Stimulated activated CD4-positive, alpha-beta T cell treated with anti-CD3 and anti-CD28 coated beads, Interleukin-15, amount 100 ng/mL, for 48 hours (primary cell): ENCODE measurements at places on chromosomes 16 and 17.

GRCh38 chr17:72397687-72398086, 276.9 kb downstream of the SOX9 start:
- DNase-seq: no peak

DNA sequence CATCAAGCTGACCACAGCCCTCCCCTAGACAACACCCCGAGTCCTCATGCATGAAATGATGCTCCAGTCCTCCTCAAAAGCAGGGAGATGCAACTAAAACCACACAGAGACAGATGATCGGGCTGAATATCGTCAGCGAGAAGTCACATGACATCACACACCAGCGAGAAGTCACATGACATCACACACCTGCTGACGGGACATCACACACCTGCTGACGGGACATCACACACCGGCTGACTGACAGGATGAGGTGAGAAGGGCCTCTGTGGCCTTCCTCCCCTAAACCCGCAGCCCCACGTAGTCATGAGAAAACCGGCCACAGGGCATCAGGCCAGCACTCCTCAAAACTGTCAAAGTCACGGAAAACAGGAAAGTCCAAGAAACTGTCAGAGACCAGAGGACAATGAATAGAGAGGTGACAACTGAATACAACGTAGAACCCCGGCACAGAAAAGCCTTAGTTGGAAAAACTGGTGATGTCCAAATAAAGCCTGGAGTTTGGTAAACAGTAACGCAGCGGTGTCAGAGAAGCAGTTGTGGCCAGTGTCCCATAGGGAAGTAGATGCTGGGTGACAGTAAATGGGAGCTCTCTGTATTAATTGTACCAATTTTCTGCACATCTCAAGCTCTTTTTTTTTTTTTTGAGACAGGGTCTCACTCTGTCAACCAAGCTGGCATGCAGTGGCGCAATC, 14.3 kb downstream of the LITAF start:
- DNase-seq: no peak

DNA sequence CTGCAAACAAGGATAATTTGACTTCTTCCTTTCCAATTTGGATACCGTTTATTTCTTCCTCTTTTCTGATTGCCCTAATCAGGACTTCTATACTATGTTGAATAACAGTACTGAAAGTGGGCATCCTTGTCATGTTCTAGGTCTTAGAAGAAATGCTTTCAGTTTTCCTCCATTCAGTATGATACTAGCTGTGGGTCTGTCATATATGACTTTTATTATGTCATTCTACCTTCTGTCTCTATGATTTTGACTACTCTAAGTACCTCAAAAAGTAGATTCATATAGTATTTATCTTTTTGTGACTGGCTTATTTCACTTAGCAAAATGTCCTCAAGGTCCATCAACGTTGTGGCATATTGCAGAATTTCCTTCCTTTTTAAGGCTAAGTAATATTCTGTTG, 111.5 kb upstream of the RBBP6 start:
- DNase-seq: no peak

DNA sequence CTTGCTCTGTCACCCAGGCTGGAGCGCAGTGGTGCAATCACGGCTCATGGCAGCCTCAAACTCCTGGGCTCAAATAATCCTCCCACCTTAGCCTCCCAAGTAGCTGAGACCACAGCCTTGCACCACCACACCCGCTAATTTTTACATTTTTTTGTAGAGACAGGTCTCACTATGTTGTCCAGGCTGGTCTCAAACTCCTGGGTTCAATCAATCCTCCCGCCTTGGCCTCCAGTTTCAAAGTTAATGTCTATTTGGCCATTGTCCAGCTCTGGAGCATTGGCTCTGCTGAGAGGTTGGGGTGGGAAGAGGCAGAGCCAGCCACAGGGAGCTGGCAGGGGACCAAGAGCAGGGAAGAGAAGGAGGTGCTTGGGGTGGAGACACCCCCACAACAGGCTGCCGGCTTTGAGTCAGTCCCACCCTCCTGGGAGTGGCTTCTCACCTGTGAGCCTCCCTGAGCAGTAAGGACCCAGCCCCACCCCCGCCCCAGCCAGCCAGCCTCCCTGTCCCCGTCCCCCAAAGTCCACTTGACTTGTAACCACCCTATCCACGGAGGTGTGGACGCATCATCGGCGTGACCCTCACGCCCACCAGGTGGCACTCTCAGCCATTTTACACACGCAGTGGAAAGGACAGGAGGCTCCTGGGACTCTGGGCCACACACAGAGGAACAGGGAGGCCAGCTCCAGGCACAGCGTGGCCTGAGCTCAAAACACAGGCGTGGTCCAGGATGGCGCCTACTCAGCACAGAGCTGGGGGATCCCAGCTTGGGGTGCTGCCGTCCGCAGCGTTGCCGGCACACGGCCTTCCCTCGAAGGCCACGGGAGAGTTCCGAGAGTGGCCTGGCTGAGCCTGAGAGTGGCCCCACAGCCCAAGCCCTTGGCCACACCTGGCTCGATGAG, 22.8 kb upstream of the PVALEF start:
- DNase-seq: no peak

DNA sequence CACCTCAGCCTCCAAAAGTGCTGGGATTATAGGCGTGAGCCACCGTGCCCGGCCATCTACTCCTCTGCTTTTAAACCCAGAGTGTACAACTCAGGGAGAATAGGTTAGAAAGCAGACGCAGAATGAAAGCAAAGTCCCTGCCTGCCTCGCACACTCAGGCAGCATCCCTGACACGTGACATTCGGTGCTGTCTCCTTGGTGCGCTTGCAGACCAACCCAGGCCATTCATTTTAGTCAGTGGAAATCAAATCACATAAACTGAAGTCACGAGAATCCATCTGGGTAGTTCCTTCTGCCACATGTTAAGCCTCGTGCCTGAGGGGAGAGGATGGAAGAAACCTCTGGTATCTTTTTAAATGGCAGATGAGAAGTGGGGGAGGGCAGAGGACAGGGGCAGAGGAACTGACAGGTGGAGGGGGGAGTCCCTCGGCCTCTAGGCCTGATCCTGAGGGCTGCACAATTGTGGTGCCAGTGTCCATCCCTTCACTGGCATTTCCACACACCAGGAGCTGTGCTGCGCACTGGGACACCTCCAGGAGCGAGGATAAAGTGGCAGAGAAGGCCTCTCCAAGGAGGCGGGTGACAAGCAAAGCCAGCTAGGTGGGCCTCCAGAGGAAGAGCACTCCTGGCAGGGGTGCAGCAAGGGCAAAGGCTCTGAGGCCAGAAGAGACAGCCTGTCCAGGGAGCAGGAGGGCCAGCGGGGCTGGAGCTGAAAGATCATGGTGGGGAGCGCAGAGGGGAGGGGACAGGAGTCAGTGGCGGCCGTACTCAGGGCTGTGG, 196.3 kb downstream of the KATNIP start:
- no peak for DNase-seq

GRCh38 chr16:2487517-2487842, 12.6 kb downstream of the TBC1D24 start:
- DNase-seq: no peak

DNA sequence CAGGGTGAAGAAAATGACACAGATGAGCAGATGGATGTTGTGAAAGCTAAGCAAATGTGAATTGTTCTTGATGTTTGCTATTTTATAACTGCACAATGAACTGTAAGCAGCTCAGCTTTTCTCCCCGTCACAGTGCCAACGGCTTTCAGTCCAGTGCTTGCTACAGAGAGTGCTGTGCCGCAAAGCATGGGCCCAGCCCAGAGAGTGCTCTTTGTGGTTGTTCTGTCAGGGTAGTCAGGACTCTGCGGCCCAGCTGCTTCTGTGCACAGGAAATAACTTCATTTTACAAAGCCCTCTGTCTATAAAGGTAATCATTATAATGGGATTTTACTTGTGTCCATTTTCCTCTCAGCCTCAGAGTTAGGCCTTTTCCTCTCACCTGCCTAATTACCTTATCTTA, 39.1 kb downstream of the CDRT15 start:
- DNase-seq: peak; percentile 65

GRCh38 chr16:66344533-66345145, 21.9 kb upstream of the CDH5 start:
- peak; percentile 39 for DNase-seq

- no peak for DNase-seq
These were observed 11.9 kb downstream of the TBX2 start for GRCh38 chr17:61411261-61412142.

DNA sequence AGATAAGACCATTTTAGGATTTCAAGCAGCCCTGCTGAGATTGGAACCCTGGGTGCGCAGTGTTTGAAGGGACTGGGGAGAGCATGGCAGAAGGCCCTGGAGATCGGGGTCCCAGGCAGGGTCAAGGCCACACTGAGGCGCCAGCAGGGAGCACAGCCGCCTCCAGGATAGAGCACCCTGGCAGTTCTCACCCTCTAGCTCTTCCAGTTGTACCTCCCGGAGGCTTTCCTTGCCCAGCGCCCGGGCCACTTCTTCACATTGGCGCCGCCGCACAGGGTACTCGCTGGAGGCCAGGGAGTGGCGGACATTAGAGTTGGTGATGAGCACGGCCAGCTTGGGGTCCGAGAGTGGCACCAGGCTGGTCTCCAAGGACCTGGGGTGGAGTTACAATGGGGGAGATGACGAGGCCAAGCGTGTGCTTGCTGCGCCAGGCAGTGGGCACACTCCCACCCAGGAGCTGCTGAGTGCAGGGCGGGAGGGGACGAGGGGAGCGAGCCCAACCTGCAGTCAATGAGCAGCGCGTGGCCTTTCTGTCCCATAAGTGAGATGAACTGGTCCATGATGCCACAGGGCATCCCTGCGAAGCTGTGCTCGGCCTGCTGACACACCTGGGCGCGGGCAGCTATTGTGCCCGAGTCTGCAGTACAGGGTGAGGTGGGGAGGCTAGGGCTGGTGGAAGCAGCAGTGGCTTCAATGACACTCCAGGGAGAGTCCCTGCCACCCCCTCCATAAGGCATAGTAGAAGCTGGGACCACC, 2.3 kb downstream of the GALK1 start:
- DNase-seq: no peak

GRCh38 chr16:3013998-3014690, 1.4 kb downstream of the CLDN9 start:
- DNase-seq: no peak

GRCh38 chr17:48374650-48375230, 55.3 kb downstream of the SKAP1 start:
- DNase-seq: no peak

DNA sequence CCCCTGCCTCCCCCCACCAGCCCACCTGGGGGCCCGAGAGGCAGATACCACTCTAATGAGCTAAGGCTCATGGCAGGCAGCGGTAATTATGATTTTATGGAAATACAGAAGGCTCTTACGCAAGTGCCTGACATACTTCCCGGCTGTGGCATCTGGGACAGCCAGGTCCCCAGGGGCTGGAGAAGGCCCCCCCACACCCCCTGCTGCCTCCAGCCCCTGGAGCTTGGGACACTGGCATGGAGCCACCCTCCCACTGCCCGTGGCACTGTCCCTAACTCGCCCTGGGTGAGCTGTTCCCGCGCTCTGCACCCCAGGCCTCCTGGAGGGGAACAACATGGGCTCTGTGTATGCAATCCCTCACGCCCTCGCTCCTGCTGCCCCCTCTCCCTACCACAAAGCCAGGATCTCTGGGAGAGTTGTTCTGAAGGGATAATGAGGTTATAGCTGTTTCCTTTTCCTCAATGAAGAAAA, 5.4 kb upstream of the STAC2 start:
- no peak for DNase-seq
